Cerebellum (tissue), 4 donors: ENCODE measurements at places on chromosomes 16 and 17.

GRCh38 chr16:48408688-48409087, 23.5 kb upstream of the SIAH1 start:
- no peak for DNase-seq

DNA sequence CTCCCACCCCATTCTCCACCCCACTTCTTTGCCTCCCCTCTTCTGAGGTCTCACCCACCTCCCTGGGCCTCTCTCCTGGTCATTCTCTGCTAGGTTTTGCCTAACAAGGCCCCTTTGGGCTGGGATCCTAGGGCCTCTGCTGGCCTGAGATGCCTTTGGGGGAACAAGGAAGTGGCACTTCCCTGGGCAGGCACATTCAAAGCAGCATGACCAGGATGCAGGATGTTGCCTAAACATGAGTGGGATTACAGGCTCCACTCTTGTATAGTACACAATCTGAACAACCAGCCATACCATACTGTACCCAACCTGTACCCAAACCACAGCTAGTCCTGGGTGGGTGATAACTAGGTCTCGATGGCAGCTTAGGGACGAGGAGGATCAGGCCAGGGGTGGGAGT, 9.0 kb downstream of the GALK1 start:
- DNase-seq = no peak

- DNase-seq = peak; percentile 74
These were observed 366.9 kb downstream of the SLC39A11 start for GRCh38 chr17:72725433-72726068.

DNA sequence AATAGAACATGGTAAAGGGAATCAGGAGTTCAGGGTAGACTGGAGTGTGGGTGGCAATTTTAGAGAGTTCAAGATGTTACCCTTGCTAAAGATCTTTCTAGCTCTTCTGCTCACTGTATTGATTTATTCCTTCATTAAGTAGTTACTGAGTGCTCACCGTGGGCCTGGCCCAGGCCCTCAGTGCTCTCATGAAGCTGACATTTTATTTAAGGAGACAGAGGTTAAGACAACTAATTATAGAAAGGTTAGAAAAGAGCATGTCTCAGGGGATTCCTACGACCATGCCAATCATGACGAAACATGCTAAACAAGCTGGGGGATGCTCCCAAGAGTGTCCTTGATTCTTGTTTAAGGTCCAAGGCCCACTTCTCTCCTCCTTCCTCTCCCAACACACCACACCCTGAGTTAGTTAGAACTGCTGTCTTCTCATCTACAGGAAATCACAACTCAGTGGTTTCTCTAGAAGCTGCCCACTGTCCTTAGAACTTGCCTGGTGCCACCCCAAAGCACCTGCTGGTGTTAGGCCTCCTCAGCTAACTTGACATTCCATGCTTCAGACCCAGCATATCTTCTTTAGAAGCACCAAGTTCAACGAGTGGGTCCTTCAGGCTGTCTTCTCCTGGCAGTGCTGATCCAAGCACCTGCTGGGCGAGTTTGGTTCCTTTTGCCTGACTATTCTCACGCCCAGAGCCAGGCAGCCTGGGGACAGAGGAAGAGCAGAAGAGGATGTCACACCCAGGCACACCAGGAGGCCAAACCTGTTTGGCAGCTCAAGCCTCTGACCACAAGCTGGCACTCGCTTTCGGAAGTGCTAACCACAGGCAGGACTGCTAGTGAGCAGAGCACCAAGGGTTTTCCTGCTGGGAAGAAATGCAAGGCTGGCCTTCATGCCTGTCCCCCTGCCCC, 79.0 kb downstream of the GAS7 start:
- DNase-seq = no peak

- no peak for DNase-seq
These were observed 18.6 kb downstream of the ACE start for GRCh38 chr17:63495491-63495890.

DNA sequence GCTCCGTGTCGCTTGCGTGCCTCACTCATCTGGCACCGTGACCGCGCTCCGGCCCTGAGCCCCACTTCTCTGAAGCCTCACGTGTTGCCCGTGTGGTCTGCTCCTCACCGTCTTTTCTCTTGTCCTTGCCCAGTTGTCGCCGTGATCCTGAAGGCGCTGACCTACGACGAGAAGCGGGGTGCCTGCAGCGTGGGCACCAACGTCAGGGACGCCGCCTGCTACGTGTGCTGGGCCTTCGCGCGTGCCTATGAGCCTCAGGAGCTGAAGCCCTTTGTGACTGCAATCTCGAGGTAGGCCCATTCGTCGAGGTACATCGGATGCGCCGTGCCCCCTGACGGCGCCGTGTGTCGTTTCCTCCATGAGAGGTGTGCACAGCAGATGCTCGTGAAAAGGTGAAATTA, 30.3 kb upstream of the ZNF750 start:
- no peak for DNase-seq

DNA sequence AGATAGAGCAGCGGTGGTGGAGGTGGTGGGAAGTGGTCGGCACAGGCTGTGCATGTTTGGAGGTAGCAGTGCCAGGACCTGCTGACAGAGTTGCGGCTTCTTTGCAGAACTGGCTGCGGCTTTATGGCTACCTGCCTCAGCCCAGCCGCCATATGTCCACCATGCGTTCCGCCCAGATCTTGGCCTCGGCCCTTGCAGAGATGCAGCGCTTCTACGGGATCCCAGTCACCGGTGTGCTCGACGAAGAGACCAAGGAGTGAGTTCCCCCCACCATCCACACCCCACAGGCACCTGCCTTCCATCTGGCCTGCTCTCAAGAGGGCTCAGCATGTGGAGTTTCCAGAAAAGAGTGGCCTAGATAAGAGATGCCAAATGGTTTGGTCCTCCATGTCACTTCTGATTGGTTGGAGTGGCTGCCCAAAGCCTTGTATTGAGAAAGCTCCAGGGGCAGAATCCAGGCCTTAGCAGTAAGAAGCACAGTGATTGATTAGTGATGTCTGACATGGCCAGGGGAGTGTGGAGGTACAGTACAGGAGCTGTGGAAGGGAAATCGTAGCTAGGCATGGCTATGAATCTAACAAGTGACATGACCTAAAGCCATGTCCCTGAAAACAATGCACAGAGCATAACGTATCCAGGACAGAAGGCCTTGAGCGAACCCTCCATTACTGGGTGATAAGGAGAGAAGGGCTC, 12.0 kb downstream of the MMP15 start:
- DNase-seq = peak; percentile 53

GRCh38 chr16:84115919-84116719, 623 bp downstream of the MBTPS1 start:
- no peak for DNase-seq

DNA sequence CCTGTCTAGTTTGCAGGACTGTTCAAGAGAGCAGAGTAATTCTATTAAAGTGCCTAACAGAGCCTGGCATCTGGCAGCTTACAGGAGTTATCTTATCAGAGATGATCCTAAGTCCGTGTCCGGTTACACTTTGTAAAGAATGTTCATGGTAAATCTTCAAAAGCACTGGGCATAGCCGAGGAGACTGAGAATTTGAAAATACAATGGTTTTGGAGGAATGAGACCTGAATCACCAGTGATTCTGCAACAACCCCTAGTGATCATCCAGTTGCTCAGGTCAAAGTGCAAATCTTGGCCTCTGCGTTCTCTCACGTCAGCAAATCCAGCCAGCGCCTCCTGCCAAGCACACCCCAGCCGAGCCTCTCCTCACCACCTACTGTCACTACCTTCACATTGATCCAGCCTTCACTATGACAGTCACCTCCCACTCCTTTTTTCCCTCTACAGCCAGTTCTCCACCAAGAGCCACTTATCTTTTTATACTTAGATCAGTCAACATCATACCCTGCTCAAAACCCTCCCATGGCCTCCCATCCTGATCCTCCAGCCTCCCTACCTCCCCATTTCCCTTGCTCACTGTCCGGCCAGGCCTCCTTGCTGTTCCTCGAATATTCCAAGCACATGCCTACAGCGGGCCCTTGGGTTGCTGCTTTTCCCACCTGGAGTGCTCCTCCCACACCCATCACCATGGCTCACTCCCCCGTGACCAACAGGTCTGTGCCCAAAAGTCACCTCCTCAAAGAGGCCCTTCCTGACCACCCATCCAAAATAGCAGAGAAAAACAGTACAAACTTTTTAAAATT, 57.4 kb upstream of the ERN1 start:
- DNase-seq = no peak

- DNase-seq = no peak
These were observed 7.6 kb downstream of the COG1 start for GRCh38 chr17:73200476-73200875.
